ENCODE measurements at places on chromosomes 7 and 10. TPM values are rescaled to one million over a fixed set of nuclear protein-coding genes. Genes with fewer than 3 reads are reported as not detected.

DNA sequence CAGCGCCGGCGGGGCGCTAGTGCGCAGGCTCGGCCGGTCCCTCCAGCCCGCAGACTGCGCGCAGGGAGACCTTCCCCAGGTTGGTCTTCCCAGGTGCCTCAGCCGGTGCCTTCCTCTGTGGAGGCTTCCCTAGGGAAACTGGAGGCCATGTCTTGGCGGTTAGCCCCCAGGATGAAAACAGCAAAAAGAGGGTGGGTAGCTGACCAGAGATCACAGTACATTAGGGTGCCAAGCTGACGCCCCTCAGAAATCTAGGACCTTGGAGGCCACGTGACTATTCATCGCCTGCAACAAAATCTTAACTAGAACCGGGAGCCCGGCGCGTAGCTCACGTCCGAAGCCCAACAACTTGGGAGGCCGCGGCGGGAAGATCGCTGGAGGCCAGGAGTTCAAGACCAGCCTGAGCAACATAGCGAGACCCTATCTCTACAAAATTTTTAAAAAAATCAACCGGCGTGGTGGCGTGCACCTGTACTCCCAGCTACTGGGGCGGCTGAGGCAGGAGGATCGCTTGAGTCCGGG lies 327 bp upstream of the FIS1 start:
- DNase-seq = no peak

DNA sequence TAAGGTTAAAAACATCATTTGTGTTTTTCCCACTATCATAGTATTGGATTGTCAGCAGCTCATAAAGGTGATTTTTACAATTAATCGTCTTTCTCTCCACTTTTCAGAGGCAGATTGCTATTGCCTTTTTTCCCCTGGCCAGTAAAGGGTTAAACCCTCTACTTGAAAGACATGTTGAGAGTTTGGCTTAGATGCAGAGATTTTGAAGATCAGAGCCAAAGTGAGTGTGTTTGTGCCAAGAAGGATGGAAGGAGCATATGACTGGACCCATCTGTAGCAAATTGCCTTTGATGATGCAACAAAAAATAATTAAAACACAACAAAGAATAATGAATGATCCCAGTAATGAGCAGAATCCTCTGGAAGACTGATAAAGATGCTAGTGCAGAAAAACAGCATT lies 373.1 kb downstream of the MALRD1 start:
- DNase-seq = no peak

DNA sequence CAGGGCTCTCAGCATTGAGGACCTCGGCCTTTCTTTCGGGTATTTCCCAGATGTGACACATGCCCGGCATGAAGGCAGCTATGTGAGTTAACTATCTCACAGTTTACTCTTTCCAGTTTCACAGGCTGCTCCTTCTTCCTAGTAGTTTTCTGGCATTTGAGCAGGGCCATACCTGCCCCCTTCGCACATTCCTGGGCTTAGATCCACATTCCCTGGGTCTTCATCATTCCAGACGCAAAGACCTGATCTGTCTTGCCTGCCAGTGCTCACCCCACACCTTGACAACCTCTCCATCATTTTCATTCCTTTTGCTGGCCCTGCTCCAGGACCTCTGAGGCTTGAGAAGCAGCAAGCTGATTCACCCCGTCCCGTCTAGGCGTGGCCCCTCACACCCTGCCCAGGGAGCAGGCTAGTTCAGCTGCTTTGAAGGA lies 227.5 kb downstream of the WDR11 start:
- peak; percentile 57 for DNase-seq

DNA sequence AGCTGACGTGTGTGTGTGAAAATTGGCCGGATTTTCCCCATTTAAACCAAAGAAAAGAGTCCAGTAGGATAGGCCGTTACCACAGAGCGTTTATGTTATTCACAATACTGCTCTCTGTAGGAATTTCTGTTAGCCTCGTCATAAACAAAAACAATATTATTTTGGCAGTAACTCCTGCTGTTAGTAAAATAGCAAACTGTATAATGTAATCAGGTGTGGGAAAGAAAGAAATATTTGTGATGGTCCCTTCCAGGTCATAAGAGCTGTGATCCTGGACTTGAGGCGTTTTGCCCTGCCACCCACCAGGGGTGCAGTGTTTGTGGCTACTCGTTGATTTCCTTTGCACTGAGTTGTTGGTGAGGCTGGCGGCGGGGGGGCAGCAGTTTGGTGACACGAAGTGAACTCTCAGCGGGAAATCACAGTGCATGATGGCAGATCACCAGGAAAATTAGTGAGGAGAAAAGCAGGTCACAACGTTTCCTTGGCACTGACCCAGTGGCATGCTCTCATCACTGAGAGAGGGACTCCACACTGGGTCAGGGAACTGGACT lies 2.8 kb downstream of the EEPD1 start:
- no peak for DNase-seq

- peak; percentile 86 for DNase-seq
Measured at GRCh38 chr10:29734962-29735627, 100.3 kb upstream of the SVIL start.

DNA sequence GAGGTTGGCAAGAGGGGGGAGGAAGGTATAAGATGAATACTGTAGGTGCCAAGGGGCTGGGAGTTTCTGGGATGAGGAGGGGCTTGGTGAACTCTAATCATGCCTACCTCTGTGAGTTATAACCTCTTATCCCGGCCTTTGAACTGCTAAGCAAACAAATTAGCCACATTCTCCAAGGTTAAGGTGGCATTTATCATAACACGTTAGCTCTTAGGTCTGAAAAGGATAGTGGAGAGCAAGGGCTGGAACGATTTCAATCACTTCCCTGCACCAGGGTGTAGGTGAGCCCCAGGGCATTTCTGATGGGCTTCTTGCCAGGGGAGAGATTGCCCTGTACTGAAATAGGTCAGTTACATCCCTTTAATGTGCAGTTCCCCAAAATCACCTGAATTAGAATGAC lies 28.6 kb upstream of the DMBT1 start:
- DNase-seq = no peak

Gene ANKIB1
- total RNA-seq = 63.8 TPM

Gene LRRC27
- total RNA-seq = 18.9 TPM

Data from osteocyte (in vitro differentiated cells).